Fibroblast of lung (primary cell): ENCODE measurements at places on chromosomes 11 and 22. TPM values are rescaled to one million over a fixed set of nuclear protein-coding genes. Genes with fewer than 3 reads are reported as not detected.

Gene MOGAT2
- not detected in 2 replicates for total RNA-seq

Gene GPHA2
- total RNA-seq: not detected in 2 replicates

Gene GAB4
- total RNA-seq: not detected in 2 replicates

Gene IGSF22
- total RNA-seq: under 0.01 TPM in 2 replicates

Gene ALG8
- 30.3 and 33.7 TPM in 2 replicates for total RNA-seq

Gene SAA4
- not detected in 2 replicates for total RNA-seq

Gene SORL1
- total RNA-seq: 3.6 and 10.9 TPM in 2 replicates

Gene PRG3
- not detected in 2 replicates for total RNA-seq

Gene APOA1
- 0.26 TPM in 1 of 2 replicates, not detected in the other for total RNA-seq

Gene NLRX1
- total RNA-seq: 12.8 and 21.3 TPM in 2 replicates

Gene PLAAT5
- total RNA-seq: 0.50 and 0.51 TPM in 2 replicates

Gene PYGM
- total RNA-seq: 0.26 and 0.50 TPM in 2 replicates

Gene IL18
- total RNA-seq: 0.17 and 0.26 TPM in 2 replicates

Gene PLAAT4
- total RNA-seq: 85.7 and 108 TPM in 2 replicates

Gene OR5A1
- total RNA-seq: not detected in 2 replicates

Gene NRIP3
- 4.1 and 8.8 TPM in 2 replicates for total RNA-seq

Gene LRRC32
- total RNA-seq: 15.4 and 19.2 TPM in 2 replicates
